Spleen (tissue), 13 donors: ENCODE measurements at places on chromosomes 3 and 15. TPM values are rescaled to one million over a fixed set of nuclear protein-coding genes. Genes with fewer than 3 reads are reported as not detected.

The RPP25 gene
- total RNA-seq, result 7.9 TPM

DNA sequence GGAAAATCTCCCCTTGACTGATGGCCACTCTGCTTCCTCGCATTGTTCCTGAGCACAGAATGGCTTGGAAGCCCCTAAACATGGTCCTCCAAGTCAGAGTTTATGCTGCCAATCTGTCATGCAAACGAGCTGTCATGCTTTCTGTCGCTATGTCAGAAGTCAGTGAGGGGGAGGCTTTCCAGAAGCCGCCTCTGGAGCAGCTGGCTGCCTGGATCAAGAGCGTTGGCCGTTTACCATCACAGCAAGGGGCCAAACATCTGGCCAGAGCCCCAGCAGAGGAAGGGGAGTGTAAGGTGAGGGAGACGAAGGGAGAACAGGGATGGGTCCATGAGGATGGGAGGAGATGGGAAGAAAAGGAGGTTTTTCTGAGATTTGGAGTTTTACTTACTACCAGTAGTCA is 372.6 kb upstream of the NR2F2 start:
- no peaks in the 10 kb centered on the region for H3K36me3 ChIP-seq
- H3K27me3 ChIP-seq, result no peaks in the 10 kb centered on the region
- DNase-seq, result no peak
- H3K4me3 ChIP-seq, result no peak overlapping the region
- H3K4me1 ChIP-seq, result no peaks in the 10 kb centered on the region

- H3K36me3 ChIP-seq, result no peaks in the 10 kb centered on the region
- no peak overlapping the region for H3K27ac ChIP-seq
- H3K4me3 ChIP-seq, result peak overlapping the region; percentile 44
- H3K4me1 ChIP-seq, result peaks cover 36% of the 10 kb centered on the region
- peaks cover 30% of the 10 kb centered on the region for H3K27me3 ChIP-seq
Measured at GRCh38 chr15:77631745-77632533, 773 bp downstream of the LINGO1 start.

GRCh38 chr3:62587169-62587568 is 213.8 kb upstream of the FEZF2 start:
- H3K4me1 ChIP-seq, result no peaks in the 10 kb centered on the region
- no peak for DNase-seq
- H3K4me3 ChIP-seq, result no peak overlapping the region
- no peaks in the 10 kb centered on the region for H3K27me3 ChIP-seq
- no peak overlapping the region for H3K27ac ChIP-seq

GRCh38 chr3:108548304-108548703 is 37.9 kb upstream of the MYH15 start:
- H3K27ac ChIP-seq, result no peak overlapping the region
- no peak for DNase-seq
- H3K27me3 ChIP-seq, result no peaks in the 10 kb centered on the region
- H3K4me3 ChIP-seq, result no peak overlapping the region
- H3K4me1 ChIP-seq, result peaks cover 32% of the 10 kb centered on the region
